Nephron progenitor cell (in vitro differentiated cells): ENCODE measurements at places on chromosomes 2 and 18.
A peak's percentile ranks its signal among the peaks of the same experiment; 100 is the strongest.

- peak; percentile 12 for DNase-seq
These were observed 166.1 kb upstream of the ZNF521 start for GRCh38 chr18:25517881-25518715.

DNA sequence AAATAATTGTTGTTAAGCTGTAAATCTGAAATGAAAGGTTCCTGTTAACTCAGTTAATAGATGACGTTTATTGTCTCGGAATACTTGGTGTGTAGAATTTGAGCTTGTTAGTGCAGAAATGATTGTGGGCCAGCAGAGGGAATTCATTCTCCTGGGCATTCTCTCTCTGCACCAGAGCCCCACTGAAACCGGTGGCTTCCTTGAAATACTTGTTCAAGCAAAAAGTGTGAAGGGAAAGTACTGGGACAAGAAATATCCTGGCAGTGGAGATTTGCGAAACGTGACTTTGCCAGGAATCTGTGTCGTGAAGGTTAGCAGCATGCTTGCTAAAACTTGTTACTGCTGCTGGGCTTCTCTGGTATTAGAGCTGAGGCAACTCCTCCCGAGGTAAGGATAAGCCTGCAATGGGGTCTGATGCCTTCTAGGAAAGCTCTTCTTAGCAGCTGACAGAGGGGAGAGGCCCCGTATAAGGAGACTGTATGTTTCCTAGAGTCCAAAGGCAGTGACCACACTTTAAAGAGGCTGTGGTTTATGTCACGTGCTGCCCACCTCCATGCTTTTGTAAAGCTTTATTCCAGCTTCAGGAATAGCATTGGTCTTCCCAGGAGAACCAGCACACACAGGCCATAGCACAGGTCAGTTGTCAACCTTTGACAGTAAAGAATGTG is 2.0 kb downstream of the ITGA6 start:
- DNase-seq, result no peak

DNA sequence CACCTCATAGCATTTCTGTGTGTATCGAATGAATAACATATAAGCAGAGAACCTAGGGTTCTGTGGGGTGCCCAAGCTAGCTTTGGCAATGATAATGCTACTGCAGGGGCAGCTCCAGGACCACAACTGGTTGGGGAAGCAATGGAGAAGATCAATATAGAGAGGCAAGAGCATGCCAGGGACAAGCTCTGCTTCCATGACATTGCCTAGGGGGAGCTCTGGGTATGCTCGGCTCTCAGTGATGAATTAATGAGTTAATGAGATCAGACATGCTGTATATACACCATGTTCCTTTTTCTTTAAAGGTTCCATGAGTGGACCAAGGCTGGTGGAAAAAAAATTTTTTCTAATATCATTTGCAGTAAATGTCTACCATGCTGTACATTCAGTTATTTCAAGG is 618.4 kb downstream of the BCL11A start:
- no peak for DNase-seq

DNA sequence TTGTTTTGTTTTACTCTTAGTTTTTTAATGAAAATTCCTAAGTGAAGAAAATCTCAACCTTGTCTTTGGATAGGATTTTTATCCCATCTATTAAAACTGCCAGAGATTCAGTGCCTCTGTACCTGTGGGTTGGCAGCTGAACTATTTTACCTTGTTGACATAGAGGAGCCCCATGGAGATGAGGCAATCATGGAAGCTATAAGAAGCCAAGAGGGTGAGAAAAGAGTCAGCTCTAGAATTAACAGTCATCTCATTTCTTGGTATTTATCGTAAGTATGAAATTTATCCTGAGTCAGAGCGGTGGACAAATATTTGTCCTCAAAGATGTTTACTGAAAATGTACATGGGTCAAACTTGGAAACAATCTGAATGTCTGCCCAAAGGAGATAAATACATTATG is 35.8 kb upstream of the PGAP1 start:
- DNase-seq, result no peak

DNA sequence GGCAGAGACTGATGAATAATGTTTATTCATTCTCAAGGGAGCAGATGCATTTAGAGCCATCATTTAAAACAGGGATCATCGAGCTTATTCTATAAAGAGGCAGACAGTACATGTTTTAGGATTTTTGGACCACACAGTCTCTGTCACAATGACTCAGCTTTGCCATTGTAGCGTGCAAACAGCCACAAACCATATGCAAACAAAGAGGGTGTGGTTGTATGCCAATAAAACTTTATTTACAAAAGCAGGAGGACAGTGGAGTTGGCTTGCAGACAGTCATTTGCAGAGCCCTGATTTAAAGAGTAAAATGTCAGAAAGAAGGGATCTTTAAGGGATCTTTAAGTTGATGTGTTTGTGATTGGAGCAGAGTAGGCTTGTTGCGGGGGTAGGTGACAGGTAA is 51.5 kb downstream of the SMIM21 start:
- DNase-seq, result no peak

DNA sequence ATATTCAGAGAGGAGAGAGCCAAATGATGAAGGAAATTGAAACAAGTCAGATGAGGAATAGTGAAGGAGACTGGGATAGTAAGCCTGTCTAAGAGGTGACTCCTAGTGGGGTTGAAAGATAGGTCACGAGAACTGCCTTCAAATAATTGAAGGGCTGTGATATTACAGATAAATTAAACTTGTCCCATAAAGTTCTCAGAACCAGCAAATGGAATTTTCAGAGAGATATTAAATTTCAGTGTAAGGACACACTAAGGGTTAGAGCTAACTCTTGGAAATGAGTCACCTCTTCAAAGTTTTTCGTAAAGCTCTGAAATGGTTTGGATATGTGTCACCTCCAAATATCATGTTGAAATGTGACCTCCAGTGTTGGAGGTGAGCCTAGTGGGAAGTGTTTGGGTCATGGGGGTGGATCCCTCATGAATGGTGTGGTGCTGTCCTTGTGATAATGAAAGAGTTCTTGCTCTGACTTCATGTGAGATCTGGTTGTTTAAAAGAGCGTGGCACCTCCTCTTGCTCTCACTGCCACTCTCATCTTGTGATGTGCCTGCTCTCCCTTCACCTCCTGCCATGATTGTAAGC is 87.3 kb downstream of the BABAM2 start:
- no peak for DNase-seq

DNA sequence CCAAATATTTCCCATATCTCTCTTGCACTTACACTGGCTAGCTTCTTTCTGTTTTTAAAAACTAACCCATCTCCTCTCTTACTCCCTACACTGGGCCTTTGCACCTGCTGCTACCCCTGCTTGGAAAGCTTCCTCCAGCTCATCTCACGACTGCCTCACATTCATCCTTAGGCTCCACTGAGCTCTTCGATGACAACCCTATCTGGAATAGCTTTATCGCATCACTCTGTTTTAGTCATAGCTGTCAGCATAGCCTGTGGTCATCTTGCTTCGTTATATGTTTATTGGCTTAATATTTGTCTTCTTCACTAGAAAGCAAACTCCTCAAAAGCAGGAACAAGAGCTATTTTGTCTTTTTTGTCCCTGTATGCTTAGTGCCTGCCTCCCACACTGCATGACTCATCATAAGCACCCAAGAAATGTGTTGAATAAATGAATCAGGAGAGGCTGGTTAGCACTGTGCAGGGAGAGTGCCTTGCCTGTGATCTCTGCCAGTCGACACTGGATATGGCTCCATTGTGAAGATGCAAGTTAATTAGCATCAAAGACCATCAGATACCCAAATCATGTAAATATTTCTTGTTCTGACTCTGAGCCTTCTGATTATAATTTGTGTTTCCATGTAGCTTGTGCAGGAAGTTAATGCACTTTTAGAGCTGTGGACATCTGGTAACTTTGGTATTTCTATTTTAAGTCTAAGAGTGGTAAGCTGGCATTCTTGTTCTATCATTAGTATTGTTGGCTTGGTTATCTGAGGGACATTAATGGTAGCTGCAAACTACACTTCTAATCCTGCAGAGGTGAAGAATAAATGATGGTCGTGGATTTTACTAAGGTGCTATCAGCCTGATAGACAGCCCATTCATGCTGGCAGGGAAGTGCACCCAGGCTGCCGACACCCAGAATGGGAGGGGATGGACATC is 10.3 kb upstream of the DYTN start:
- no peak for DNase-seq

DNA sequence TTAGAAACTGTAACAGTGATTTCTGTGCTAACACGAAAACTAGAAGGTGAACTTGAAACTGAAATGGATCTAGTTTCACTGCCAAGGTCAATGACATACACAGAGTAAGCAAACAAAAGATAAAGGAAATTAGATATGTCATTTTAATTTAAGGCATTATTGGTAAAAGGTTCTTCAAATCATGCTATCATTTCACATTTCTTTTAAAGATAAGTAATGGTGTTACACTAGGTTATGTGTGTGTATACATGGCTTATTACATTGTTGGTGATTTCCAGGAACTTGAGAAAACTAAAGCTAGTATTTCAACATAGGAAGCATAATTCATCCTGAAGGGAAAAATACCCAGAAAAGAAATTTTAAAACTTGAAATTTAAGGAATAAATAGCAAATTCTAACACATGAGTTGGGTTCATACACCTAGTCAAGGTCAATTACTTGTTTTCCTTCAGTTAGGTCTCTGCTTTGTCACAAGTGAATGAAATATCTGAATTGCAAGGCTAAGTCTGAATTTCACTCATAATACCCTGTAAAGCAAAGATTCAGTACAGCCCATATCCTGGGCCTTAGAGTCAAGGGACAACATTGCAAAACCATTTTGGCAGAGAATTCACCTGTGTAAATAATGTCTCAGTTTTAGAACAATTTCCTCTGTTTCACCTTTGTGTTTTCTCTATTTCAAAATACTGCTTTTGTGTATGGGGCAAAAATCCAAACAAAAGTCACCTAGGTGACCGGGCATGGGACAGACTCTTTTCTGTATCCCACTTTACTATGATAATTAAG is 141.6 kb downstream of the SRBD1 start:
- DNase-seq, result no peak

GRCh38 chr2:196459539-196459938 is 180.0 kb upstream of the CCDC150 start:
- DNase-seq, result no peak

DNA sequence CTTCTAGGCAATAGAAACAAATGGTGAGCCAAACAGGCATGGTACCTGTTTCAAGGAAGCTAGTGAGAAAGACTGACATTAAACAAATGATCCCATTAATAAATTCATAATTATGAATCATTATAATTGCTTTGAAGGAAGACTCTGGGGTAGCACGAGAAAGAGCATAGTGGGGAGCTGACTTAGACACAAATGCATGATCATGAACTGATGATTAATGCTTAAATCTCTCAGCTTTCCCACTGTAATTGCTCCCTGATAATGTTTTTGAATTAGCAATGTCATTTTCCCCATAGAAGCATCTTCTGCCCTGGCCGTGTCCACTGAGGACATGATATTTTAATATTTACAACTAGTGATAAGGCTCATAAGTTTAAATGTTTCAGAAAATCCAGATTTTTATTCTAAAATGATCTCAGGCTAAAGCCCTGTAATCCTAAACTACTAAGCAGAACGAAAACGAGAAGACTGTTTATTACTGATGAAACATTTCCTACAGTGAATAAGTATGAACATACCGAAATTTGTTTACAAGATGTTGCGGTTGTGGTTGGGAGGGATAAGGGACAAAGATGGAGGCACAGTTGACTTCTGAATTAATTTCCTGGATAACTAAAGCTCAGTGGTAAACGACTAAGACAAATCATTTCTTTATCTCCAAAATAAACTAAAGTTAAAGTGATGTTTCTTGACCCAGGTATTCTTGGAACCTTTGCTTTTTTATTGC is 47.3 kb upstream of the TACR1 start:
- DNase-seq, result no peak

DNA sequence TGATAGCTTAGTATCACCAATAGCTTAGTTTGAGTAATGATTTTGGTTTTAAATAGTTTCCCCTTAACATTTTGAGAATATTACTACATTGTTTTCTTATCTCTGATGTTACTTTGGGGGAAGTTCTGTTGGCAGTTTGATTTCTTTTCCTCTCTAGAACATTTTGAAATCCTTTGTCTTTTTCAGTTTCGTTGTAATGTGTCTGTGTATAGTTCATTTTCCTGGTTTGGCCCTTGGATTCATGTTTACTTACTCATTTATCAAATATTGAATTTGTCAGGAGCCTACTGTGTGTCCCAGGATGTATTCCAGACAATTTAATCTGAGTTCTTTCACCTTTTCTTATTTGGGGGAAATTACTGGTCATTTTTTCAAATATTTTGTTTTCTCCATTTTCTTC is 16.7 kb downstream of the ANKRD12 start:
- no peak for DNase-seq

GRCh38 chr2:44821500-44821899 is 120.0 kb upstream of the SIX3 start:
- DNase-seq, result no peak

DNA sequence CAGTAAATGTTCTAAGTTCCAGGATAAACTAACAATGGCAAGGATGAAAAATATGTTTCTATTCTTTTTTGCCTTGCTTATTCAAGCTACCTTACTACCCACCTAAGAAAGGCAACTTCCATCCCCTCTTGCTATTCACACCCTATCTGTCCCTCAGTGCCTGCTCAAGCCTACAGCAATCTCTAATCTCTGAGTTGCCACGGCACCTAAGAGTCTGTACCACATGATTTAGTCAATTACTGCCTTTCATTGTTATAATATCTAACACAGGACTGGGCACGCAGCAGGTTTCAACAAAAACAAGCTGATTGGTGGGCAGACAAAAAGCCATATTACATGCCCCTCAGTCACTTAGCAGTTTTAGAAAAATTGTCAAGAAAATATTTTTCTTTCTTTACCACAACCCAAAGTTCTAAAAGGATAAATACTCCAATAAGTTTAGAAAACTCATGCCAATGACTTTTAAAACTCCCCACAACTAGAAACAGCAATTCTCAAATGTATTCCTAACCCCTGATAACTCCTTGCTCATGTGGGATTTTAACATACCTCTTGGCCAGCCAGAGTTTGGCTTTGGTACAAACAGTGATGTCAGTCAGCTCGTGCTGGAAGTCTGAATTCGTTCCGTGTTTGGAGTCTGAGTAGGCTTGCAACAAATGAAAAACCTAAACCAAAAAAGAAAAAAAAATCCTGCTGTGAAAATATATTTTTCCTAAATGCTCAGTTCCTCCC is 117.3 kb upstream of the ZFP36L2 start:
- DNase-seq, result no peak

DNA sequence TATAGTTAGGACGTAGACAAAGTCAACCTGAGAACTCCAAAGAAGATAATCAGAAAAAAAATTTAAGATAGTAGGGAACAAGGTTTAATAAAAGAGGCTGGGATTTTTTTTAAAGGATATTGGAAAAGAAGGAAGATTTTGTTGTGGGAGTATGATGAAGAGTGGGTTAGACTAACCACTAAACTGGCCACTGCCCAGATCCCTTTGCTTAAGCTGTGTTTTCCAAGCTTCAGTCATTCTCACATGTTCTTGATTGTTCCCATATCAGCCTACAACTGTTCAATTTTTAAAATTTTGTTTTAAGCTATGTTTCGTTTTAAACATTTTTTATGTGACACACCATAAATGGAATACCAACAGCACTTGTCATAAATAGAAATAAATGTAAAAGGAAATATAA is 284.5 kb upstream of the MMADHC start:
- no peak for DNase-seq

- peak; percentile 67 for DNase-seq
These were observed 14.3 kb upstream of the PRSS56 start for GRCh38 chr2:232505856-232506255.
